ENCODE measurements at places on chromosomes 16 and 17.
A peak's percentile ranks its signal among the peaks of the same experiment; 100 is the strongest.

DNA sequence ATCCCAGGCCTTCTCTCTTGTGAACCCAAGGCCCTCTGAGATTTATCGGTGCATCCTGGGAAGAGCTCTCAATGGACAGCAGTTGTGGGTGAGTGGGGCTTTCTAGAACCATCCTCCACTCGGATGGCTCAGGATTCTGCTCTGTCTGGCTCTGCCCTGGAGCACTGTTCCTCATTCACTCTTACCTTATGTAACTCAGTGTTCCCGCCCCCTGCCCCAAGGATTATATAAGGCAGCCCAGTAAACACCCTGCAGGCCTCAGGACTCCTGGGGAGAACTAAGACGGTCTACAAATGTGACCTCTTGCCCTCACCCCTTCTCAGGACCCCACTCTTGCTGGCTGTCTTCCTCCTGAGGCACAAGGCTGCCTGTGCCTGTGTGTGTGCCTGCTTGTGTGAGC, 3.8 kb downstream of the RPRML start:
- no peak for DNase-seq

DNA sequence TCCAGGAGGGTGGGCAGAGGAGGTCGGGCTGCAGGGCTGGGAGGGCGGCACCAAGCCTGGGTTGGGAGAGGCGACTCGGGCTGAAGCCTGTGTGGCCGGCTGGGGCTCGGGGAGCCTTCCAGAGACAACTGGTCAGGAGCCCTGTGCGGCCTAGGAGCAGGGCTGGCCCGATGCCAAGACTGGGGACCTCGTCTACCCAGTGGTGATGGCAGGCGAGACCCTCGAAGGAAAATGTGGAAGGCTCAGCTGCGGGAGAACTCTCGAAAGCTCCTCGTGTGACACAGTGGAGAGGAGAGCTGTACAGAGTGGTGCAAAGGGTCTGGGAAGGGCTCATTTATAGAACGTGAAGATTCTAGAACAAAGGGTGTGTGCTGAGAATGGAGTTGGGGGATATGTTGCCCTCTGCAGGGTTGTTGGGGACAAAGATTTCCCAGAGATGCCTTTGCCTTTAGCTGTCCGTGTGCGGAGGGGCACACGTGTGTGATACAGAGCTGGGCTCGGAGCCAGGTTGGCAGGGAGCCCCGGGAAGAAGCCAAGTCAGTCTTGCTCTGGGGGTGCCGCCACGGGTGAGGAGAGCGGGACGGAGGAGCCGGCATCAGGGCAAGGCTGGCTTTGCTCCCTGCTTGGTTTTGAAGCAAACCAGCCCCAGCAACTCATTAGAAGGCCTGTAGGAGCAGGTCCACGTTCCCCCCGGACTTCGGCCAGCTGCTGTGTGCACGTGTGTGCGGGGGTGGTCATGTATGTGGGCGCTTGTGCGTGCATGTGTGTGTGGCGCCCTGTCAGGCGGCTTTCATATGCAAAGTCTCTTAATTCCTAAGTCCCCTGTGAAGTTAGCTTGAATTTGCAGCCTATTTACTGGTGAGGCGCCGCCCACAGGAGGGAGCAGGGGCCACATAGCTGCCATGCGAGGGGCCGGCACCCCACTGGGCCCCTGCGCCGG, 132.4 kb upstream of the CHMP6 start:
- peak; percentile 94 for DNase-seq

- DNase-seq, result no peak
Observed at GRCh38 chr17:82056729-82057621, 5.3 kb downstream of the GPS1 start.

- no peak for DNase-seq
Observed at GRCh38 chr17:1286379-1287106, 7.1 kb downstream of the TRARG1 start.

GRCh38 chr16:23927796-23928195, 92.0 kb downstream of the PRKCB start:
- no peak for DNase-seq
